ENCODE measurements at places on chromosomes 11 and 22.

DNA sequence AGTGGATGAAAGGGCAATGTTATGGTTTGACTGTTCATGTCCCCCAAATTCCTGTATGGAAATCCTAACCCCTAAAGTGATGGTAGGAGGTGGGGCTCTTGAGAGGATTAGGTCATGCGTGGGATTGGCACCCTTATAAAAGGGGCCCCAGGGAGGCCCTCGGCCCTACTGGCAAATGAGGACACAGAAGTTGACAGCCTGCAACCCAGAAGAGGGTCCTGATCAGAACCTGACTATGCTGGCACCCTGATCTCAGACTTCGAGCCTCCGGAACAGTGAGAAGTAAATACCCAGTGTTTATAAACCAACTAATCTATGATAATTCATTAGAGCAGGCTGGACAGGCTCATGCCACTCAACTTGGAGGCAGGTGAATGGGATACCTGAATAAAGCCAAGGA, 8.7 kb downstream of the IFITM10 start:
- DNase-seq, result no peak

DNA sequence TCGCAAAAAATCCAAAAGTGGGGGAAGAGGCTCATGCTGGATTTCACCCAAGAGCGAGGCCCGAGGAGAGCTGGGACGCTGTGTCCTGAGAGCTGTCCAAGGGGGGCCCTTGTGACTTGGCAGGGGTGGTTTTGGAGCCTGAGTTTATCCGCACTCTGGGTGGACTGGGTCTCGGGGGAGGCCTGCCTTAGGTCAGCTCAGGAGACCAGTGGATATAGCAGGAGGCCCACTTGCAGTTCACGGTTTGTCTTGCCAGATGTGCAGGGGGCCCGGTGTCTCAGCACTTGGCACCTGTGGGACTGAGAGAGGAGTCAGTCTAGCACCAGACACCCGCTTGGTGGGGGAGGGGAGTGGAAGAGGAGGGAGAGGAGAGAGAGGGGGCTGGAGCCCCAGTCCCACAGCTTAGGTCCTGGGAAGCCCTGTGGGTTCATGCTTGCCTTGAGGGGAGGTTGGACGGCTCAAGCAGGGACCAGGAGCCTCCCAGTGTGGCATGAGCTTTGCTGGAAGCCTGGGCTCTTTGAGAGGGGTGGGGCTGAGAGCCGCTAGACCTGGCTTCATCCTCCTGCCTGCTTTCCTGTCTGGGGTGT, 33.4 kb downstream of the PARVB start:
- no peak for DNase-seq

- no peak for DNase-seq
These were observed 3.9 kb downstream of the ATP5MGL start for GRCh38 chr22:42636506-42636905.

GRCh38 chr11:125300791-125301218, 136.3 kb downstream of the PKNOX2 start:
- no peak for DNase-seq

- no peak for DNase-seq
These were observed 16.0 kb upstream of the ADA2 start for GRCh38 chr22:17235149-17235655.

DNA sequence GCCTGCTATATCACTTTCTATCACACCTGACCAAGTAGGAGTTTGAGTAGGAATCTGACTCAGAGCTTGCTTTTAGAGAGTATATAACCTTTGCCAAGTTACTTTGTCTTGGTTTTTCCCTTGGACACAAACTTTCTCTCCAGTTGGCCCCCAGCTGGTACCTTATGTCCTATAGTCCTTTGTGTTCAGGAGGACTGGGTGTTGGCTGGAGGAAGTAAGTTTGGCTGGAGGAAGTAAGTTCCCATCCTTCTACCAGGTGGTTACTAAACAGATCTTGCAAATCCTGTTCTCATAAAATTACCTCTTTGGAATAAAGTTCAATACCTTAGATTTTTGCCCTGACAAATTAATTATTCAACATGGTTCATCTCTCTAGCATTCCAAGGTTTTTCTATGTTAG, 37.2 kb downstream of the SPON1 start:
- no peak for DNase-seq

GRCh38 chr22:39994566-39995392, at the start of gene FAM83F:
Gene FAM83F, plus strand, starts transcription at chr22:39994954. Its CDS starts 89 bp downstream, at chr22:39995043.
- no peak for DNase-seq

DNA sequence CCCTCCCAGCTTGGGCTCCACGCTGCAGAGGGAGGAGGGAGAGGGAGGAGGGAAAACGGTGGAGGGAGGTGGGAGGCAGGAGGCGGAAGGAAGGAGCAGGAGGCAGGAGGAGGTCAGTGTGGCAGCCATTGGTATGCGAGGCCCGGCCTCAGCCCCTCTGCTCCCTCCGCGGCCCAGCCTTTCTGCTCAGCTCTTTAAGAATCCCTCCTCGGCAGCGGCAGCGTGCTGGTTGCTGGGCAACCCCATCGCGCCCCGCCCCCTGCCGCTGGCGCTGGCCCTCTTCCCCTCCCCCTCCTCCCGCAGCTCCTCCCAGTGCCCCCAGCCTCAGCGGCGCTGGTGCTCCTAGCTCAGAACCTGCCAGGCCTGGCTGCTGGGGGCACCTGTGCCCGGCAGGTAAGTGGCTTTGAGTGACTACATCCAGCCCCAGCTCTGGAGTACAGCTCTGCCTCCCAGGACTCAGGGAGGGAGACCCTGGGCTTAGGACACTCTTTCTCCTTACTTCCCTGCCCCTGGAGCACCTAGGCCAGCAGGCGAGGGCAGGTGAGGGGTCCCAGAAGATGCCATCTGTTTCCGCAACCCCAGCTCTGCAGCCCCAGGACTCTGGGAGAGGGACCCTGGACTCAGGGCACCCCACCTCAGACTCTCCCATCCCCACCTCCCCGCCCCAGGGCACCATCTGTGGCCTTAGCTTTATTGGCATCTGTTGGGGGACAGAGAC, 7.2 kb upstream of the FLRT1 start:
- DNase-seq, result no peak

DNA sequence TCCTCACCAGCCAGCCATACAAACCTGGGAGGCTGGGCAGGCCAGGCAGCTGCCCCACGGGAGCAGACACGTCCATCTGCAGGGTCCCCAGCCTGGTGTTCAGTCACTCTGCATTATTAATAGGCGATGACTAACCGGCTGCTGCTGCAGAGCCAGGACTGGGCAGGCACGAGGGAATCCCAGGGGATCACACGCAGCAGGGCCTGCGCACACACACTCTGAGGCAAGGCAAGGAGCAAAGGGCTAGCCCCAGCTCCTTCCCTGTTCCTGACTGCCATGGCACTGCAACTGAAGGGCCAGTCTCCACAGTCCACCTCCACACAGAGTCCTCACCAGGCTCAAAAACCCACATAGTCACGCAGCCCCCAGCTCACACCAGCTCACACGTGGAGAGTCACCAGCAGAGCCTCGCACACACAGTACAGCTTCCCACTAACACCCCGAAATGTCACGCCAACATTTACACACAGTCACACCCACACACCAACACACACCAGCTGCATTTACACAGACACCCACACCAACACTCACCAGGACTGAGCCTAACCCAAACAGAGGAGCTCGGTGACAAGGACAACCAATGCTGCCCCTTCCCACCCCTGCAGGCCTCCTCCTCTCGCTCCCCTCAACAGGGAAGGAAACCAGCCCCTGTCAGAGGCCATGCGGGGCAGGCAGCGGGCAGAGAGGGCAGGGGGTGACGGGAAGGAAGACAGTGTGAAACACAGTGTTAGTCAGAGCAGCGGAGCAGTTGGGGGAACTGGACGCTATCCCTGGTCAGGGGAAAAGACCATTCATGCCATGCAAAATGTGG, 47.3 kb downstream of the NRXN2 start:
- DNase-seq, result no peak

DNA sequence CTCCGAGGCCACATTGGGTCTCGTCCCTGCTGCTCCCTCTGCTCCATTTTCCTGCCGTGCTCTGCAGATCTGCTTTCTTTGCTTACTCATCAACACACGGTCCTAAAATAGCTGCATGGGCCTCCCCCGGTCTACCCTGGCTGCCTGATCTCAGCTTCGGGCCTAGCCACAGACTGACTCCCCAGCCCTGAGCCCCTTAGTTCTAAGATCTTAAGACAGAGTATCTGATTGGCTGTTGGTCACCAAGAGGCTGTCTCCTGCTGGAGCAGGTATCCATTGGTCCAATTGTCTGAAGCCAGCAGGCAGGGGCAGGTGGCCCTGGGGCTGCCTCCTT, 53.7 kb upstream of the NECTIN1 start:
- DNase-seq, result no peak

GRCh38 chr11:75260396-75261170, 20.0 kb downstream of the TPBGL start:
- no peak for DNase-seq

- no peak for DNase-seq
These were observed 1.3 kb downstream of the GNG3 start for GRCh38 chr11:62708793-62709192.

GRCh38 chr11:128604723-128605122, 17.4 kb upstream of the ETS1 start:
- no peak for DNase-seq

DNA sequence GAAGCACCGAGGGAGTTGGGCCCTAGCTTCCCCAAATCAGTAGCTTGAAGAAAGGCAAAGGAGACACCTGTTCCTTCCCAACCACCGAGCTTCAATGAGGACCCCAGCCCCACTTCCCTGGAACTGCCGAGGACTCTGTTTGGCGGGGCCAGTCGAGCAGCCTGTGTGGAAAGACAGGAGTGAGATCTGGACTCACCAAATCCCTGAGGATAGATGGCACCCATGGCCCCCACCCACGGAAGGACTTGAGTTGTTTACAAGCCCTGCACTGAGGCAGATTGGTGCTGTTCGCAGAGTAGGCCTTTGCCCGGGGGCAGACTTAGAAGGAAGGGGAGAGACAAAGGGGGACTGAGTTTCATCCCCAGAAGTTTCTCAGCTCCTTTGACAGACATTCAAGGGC, 64.6 kb downstream of the FEZ1 start:
- no peak for DNase-seq

GRCh38 chr11:92387859-92388258, 163.2 kb downstream of the FAT3 start:
- no peak for DNase-seq

GRCh38 chr11:60899046-60899936, 7.1 kb downstream of the PRPF19 start:
- DNase-seq, result no peak

- no peak for DNase-seq
These were observed 81.5 kb downstream of the GRK3 start for GRCh38 chr22:25645964-25646363.

DNA sequence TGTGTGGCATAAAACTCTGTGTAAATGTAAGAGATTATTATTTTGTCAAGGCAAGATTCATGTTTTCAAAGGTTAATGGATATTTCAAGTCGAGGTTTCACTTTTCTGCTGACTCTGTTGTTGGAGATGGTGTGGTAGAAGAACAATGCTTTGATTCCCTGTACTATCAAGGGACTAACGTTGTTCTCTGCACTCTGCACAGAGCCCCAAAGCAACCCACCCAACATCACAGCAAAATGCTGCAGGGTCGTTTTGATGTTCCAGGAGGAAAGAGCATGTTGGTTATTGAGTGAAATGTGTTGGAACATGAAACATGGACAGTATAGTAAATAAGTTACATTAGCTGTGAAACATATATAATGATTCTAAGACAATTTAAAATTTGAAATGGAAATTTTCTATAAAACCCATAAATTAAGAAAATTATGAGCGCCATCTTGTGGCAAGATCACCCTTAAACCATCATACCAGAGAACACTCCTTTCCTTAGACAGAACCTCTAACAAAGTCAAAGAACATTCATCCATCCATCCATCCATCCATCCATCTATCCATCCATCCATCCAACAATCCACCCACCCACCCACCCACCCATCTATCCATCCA, 164.4 kb upstream of the ZBED5 start:
- no peak for DNase-seq

GRCh38 chr22:21446827-21447690, 20.1 kb upstream of the TMEM191C start:
- DNase-seq, result no peak

- DNase-seq, result no peak
These were observed 1241.6 kb downstream of the TBC1D22A start for GRCh38 chr22:48004038-48004437.

DNA sequence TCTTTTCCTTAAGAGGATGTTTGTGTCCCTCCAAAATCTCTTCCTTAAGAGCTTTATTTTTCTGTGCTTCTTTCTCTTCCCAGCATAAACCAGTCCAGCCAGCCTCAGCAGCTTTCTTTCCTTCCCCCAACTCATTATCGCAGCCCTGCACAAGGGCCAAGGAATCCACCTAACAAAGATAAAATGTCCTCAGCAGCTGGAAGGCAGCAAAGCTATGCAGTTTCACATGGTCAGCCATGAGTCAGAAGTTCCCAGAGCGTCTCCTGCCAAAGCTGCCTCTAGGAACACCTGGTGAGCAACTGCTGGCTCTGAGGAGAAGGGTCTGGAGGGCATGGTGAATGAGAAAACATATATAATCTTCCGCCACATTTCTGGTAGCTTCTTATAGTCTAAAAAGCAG, 45.3 kb upstream of the HMGXB4 start:
- DNase-seq, result no peak

DNA sequence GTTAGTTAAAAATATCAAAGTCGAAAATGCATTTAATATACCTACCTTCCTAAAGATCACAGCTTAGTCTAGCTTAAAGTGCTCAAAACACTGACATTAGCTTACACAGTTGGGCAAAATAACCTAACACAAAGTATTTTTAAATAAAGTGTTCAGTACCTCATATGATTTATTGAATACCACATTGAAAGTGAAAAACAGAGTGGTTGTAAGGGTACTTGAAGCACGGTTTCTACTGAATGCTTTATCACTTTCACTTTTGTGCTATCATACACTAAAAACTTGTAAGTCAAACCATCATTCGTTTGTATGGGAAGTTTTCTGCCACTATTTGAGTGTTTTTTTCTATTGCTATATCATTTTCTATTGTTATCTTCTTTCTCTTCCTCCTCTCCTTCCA, 36.6 kb downstream of the ZBTB44 start:
- DNase-seq, result no peak

GRCh38 chr11:9377036-9377435, 7.4 kb upstream of the IPO7 start:
- DNase-seq, result no peak

- DNase-seq, result no peak
These were observed 1.9 kb upstream of the GRAP2 start for GRCh38 chr22:39898997-39899396.

GRCh38 chr11:109514313-109515018, 92.5 kb downstream of the C11orf87 start:
- DNase-seq, result no peak

DNA sequence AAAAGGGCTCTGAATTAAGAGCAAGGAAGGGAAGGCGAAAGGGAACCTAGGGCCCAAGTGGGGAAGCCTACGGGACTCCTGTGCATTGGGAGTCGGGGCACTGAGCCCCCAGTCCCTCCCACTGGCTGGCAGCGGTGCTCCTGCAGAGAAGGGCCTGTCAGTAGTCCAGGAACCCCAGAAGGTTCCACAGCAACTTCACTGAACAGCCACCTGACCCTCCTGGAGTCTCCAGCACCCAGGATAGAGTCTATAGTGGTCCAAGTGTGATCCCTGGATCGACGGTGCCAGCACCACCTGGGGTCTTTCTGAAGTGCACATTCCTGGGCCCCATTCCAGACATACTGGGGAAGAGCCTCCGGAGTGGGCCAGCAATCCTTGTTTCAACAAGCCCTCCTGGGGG, 100.0 kb upstream of the B3GAT1 start:
- no peak for DNase-seq

GRCh38 chr11:18471995-18472394, 16.3 kb downstream of the LDHAL6A start:
- no peak for DNase-seq

GRCh38 chr11:19751055-19751454, 38.4 kb downstream of the NAV2 start:
- DNase-seq, result no peak
